GM23338 (cell line): ENCODE measurements at places on chromosomes 4 and X. TPM values are rescaled to one million over a fixed set of nuclear protein-coding genes. Genes with fewer than 3 reads are reported as not detected.

- no peak for DNase-seq
Observed at GRCh38 chr4:114642173-114642780, 43.7 kb downstream of the UGT8 start.

- DNase-seq: no peak
Observed at GRCh38 chr4:176654565-176655216, 138.0 kb downstream of the VEGFC start.

Gene SLC25A5
- total RNA-seq: 379 and 451 TPM in 2 replicates

Gene DMRTC1B
- not detected in 2 replicates for total RNA-seq

DNA sequence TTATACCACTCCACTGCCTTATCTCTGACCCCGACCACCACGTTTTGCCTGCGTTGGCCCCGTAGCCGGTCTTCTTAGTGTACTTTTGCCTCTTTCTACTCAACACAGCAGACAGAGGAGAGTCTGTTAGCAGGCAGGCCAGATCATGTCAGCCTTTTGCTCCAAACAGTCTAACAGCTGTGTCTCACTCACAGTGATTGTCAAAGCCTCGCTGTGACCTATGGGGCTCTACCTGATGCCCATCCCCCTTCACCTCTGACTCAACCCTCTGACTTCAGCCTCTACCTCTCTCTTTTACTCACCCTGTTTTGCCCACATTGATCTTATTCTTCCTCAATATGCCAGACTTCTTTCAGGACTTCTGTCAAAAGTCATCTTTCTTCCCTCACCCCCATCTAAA, 127.1 kb downstream of the TRIML1 start:
- no peak for DNase-seq

Gene BEX1
- total RNA-seq: 52.9 and 74.7 TPM in 2 replicates

GRCh38 chrX:72130762-72131250, 909 bp downstream of the RTL5 start:
- peak; percentile 55 for DNase-seq

Gene ASB9
- 0.42 and 2.1 TPM in 2 replicates for total RNA-seq

- peak; percentile 93 for DNase-seq
Observed at GRCh38 chr4:16794816-16795445, 103.5 kb downstream of the LDB2 start.

GRCh38 chr4:76322236-76322635, 15.7 kb downstream of the STBD1 start:
- DNase-seq: no peak

DNA sequence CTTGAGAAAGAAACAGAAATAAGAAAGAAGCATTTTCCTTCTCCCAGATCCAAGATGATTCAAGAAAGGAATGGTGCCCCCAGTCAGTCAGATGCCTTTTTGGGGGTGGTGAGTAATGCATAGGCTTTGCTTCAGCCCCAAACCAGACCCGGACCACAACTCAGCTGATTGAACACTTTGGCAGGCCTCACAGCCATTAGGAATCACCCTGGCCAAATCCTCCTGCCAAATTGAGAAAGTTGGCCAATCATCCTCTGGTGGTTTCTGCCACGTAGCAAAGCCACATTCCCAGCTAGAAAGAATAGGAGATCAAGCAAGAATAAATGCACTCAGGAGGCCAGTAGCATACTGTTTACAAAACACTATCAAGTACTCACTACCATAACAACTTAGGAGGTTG, 33.7 kb downstream of the FRMD7 start:
- no peak for DNase-seq

DNA sequence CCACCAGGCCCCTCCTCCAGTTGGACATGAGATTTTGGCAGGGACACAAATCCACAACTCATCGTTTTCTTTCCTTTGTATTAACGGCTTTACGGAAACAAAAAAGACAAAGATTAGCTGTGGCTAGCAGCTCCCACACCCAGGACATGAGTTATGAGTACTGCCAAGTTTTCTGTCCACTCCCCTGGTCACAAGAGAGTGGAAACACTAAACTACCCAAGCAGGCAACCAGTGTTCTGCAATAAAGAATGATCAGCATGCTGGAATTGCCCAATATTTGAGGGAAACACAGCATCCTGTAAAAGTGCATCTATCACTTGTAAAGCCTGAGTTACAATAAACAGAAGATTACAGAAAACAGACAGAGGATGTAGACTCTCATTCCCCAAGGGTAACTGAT, 358.4 kb downstream of the NLGN4X start:
- no peak for DNase-seq

Gene XG
- total RNA-seq: 0.28 and 0.97 TPM in 2 replicates

DNA sequence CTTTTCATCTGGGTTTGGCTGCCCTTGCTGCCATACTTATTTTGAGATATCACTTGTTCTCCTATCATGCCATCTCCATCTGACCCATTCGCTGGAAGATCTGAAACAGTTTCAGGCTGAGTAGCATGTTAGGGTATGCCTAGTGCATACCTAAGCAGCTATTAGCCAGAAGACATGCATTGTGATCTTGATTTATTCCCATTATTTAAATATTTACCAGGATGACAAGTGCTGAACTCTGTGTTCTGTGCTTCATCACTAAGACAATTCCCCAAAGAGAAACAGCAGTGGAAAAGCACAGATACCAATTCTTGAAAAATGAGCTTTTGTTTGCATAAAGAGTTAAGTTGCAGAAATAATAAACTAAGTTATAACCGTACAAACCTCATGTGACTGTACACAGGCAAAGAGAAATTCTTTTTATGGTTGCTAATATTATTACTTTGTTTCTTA, 271.0 kb upstream of the ARSJ start:
- no peak for DNase-seq

Gene APLN
- total RNA-seq: 0.16 and 0.49 TPM in 2 replicates

DNA sequence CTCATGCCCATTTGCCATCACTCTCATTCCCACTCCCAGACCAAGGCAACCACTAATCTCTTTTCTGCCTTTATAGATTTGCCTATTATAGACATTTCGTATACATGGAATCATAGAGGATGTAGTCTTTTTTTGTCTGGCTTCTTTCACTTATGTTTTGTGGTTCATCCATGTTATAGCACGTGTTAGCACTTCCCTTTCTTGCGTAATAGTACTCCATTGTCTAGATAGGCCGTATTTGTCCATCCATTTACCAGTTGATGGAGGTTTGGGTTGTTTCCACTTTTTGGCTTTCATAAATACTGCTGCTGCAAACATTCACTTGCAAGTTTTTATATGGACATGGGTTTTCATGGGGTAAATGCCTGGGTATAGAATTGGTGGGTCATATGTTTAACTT, 48.4 kb downstream of the KIF4A start:
- DNase-seq: no peak

- no peak for DNase-seq
Observed at GRCh38 chr4:184288451-184289178, 70.9 kb upstream of the ENPP6 start.

Gene APELA
- total RNA-seq: 153 and 213 TPM in 2 replicates

Gene CCSER1
- total RNA-seq: 2.1 and 3.4 TPM in 2 replicates

GRCh38 chr4:111120191-111120590, 497.3 kb upstream of the PITX2 start:
- no peak for DNase-seq

DNA sequence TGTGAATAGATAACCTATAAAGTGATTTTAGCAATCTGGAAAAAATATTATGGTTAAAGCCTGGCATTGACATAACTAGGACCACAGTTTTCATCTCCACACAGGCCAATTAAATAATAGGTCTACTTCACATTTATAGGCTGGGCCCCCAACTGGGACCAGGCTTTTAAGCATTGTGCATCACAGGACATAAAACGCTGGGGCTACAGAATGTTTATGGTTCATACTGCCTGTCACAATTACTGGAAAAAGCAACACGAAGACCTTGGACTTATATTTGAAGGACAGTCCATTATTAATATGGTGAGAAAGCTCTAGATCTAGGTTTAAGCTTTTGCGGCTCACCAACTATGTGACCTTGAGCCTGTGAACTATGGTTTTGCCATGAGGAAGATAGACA, 94.2 kb downstream of the MFAP3L start:
- no peak for DNase-seq

DNA sequence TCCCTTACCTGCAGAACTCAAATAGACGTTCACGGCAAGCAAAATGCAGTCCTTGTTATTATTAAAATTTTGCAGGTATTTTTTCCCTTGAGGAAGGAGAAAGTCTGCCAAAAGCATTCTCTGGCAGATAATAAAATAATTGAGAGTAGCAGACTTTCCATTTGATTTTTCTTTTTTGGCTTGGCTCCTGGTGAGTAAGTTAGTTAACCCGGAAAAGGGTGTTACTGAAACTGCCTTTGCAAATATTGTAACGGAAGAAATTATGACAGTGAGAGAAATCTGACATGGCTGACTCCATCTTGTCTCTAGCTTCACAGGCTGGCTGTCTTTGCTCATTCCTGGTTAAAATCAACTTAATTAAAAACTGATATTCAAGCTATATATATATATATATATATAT, 100.5 kb downstream of the GPR143 start:
- DNase-seq: no peak

Gene RHOXF1
- total RNA-seq: 0.31 TPM in 1 of 2 replicates, not detected in the other

- no peak for DNase-seq
Observed at GRCh38 chr4:112196461-112196860, 35.1 kb upstream of the AP1AR start.

Gene C4orf36
- 1.1 TPM in 1 of 2 replicates, not detected in the other for total RNA-seq

GRCh38 chr4:973431-974397, at the start of gene DGKQ:
DGKQ (minus strand) TSS chr4:973569; CDS start chr4:973482, 87 bp downstream.
- DNase-seq: peak; percentile 74

- no peak for DNase-seq
Observed at GRCh38 chrX:112761242-112762207, 79.1 kb downstream of the AMOT start.

DNA sequence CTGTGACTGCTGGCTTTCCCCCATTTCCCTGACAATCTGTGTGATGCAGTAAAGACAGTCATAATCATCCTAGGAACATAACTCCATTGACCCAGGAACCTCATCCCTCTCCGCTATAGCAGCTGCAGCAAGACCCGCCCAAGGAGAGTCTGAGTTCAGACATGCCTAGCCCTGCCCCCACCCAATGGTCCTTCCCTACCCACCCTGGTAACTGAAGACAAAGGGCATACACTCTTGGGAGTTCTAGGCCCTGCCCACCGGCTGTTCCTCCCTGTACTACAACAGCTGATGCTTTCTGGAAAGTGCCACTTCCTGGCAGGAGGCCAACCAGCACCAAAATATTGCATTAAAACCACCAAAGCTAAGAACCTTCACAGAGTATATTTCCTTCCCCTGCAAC, 1035.6 kb downstream of the C4orf33 start:
- no peak for DNase-seq

Gene RXFP1
- total RNA-seq: 0.12 and 0.63 TPM in 2 replicates

DNA sequence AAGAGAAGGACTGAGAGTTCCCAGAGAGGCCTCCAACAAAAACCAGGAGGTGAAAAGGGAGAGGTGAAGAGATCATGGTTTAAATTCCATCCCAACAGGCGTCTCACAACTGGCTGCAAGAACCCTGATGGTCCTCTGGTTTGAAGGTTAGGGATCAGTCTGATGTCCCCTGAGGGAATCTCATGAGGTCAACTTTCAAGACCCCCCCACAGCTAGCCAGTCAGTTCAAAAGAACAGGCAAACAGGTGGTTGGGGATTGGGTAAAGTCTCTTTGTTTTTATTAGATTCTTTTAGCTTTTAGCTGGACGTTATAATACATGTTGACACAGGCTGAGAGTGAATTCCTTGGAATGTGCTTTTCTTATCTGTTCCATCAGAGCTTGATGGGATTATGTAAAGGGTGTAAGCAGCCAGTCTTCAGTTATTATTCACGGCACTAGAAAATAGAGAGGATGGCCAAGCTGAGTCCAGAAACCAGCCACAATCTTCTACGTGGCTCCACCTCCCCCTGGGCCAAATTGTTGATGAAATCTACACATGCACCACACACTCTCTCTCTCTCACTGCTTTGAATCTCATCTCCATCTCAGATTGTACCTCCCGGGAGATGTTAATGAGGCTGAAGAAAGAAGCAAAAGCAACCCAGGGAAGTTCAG, 20.8 kb downstream of the ENPP6 start:
- no peak for DNase-seq

GRCh38 chr4:102141842-102142241, 203.4 kb downstream of the SLC39A8 start:
- no peak for DNase-seq
